Stimulated activated CD8-positive, alpha-beta memory T cell treated with anti-CD3 and anti-CD28 coated beads, Interleukin-15, amount 100 ng/mL, for 48 hours (primary cell): ENCODE measurements at places on chromosomes 11 and 22.
A peak's percentile ranks its signal among the peaks of the same experiment; 100 is the strongest.

GRCh38 chr11:12222055-12222792, 111.8 kb downstream of the MICAL2 start:
- DNase-seq = no peak

- DNase-seq = no peak
Measured at GRCh38 chr11:58999291-58999680, 60.0 kb downstream of the GLYATL1 start.

- no peak for DNase-seq
Measured at GRCh38 chr11:102497061-102497460, 33.5 kb downstream of the MMP7 start.

- no peak for DNase-seq
Measured at GRCh38 chr11:129323896-129324502, 51.6 kb upstream of the BARX2 start.

DNA sequence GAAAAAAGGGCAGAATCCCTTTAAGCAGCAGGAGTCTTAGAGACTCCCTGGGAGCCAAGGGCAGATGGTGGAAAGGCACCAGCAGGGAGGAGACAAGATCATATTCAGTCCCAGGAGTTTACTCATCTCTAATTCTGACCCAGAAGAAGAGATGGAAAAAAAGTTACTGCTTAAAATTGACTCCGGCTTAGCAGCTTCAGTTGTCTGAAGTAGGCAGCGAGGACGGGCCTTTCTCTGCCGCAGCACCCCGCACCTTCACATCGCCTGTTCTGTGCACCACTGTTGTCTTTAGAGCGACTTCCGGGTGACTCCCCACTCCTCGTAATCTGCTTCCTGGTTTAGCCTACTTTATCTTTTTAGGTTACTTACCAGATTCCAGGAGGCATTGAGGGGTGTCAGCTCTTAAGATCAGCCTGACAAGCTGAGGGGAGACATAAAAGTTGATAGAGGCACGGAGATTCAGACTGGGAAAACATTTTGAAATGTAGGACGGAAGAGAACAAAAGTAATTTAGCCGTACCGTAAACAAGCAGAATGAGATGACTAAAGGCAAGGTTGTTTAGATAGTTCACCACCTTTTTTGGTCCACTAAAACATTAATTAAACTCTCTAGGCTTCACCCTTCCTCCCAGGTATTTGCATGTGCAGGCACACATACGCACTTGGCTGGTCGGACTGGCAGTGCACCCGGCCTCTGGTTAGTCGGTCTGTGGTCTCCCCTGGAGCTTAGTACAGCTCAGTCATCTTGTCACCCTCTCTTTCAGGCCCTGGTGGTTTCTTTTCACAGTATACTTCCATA, 74.3 kb downstream of the CECR2 start:
- no peak for DNase-seq

DNA sequence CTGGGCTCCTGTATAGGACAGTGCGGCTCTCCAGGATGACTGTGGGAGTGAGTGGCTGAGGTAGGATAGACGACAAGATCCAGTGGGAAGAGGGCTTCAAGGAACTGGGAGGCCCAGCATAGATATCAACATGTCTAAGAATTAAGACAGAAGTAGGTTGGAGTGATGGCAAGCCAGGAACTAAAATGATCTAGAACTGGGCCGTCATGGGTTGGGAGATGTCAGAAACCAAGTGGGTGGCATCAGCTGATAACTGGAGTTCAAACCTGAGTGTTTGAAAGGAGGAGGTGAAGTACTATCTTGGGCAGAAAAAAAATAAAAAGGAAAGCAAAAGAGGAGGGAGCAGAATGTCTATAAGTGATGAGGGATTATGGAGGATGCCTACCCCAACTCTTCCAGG, 7.1 kb upstream of the MEN1 start:
- DNase-seq = no peak

DNA sequence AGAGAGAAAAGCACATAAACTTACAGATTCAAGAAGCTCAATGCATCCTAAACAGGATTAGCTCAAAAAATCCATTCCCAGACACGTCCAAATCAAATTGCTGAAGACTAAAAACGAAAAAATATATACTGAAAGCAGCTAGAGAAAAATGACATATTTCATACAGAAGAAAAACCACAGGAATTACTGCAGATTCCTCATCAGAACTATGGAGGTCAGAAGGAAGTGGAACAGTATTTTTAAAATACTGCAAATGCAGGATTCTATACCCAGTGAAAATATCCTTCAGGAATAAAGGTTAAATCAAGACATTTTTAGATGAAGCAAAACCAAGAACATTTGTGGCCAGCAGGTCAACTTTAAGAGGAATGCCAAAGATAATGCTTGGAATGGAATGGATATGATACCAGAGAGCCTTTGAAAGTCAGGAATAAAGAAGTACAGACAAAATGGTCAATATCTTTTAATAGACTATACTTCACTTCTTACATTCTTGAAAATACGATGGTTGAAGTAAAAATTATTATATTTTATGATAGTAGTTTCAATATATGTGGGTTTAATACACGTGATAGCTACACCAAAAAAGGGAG, 352.9 kb downstream of the CTTN start:
- DNase-seq = no peak

- DNase-seq = no peak
Measured at GRCh38 chr11:28767574-28767973, 659.4 kb downstream of the METTL15 start.

DNA sequence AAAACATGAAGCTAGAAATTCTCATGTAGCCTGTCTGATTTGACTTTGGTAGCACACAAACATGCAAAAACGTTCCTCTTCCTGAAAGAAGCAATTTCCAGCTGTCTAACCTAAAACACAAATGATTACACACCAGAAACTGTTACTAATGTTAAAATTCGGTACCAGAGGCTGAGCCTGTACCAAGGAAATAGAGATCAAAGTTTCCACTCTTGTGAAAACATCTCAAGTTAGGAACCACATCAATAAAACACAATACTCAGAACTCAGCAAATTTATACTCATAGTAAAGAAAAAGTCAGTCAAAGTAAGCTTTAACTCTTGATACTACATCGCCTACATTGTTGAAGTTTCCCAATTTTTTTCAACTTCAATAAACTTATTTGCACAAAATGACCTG, 107.8 kb downstream of the FCHSD2 start:
- DNase-seq = no peak

DNA sequence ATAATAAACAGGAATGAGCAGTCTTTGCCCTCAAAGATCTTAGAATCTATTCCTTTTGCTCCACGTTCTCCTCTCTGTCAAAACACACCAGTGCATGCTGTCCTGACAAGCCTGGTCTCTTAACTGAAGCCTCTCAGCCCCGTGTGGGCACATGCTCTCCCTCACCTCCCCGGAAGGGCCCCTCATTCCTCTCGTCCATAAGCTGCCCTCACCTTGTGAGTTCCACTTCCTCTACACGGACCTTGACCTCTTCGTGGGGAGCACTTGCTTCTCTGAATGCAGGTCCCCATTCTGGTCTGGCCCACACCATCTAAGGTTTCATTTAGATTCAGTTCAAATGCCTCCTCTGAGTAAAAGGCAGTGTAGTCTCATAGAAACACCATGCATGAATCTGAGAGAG, 412.3 kb upstream of the SYN3 start:
- DNase-seq = no peak

DNA sequence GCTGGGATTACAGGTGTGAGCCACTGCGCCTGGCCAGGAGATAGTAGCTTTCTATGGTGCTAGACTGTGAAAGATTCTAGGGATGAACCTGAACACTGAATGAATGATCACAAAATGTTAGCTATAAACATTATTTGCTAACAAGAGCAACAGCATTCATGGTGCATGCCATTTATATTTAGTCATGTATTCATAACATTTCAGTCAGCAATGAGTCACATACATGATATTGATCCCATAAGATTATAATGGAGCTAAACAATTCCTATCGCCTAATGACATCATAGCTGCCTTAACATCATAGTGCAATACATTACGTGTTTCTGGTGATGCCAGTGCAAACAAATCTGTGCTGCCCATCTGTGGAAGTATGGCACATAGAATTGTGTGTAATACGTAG, 164.1 kb downstream of the ARHGAP42 start:
- no peak for DNase-seq

DNA sequence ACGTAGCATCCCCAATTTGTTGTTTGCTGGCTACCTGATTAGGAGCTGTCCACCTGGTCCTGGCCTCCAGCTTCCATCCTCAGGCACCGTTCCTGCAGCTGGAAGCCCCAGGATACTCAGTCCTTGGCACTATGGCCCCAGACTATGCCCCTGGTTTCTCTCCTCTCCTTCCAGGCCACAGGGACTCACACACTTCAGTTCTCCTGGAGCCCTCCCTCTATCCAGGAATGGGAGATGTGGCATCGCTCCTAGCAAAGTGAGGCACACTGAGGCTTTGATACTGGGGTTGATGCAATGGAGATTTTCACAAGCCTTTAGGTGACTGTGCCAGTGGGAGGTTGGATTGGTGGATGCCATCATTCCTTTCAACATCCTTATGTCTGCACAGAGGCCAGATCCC, 142.8 kb upstream of the B3GAT1 start:
- DNase-seq = no peak

- DNase-seq = no peak
Measured at GRCh38 chr11:67500831-67501715, 4.1 kb downstream of the PITPNM1 start.

DNA sequence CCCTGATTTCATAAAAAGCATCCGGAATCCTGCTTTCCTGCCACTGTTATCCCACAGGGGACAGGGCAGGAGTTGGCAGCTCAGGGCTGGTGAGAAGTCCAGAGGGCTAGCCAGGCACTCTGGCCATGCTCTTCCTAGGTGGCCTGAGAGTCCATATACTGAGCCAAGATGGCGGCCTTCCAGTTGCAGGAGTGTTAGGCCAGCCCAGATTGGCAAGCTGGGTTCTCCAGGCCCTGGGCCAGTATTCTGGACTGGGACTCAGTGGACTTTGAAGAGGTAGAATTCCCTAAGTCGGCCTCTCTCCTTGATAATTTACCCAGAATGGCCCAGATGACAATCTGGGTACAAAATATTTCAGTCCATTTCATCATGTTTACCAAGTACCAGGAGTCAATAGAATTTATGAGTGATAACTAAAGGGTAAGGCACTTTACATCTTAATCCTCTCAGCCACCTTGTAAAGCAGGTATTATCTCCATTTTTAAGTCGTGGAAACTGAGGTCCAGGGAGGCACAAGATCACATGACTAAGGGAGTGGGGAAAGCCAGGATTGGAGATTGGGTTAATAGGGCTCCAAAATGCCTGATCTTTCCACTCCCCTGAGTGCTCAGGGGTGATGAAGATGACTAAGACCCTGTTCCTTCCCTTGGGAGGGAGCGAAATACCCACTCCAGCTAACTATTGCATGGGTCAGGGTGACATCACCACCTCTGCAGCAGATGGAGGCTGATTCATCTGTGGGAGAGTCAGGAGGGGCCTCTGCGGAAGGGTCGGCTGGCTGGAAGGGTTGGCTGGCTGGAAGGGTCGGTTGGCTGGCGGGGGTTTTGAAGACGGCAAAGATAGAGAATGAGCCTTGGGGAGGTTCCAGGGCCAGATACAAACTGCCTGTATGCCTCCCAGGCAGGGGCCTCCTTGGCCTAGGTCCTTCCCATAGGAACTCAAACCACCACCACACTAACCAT, 1.2 kb upstream of the MICALL1 start:
- DNase-seq = peak; percentile 21

- DNase-seq = no peak
Measured at GRCh38 chr11:121721961-121722360, 269.2 kb upstream of the SORL1-AS1 start.

DNA sequence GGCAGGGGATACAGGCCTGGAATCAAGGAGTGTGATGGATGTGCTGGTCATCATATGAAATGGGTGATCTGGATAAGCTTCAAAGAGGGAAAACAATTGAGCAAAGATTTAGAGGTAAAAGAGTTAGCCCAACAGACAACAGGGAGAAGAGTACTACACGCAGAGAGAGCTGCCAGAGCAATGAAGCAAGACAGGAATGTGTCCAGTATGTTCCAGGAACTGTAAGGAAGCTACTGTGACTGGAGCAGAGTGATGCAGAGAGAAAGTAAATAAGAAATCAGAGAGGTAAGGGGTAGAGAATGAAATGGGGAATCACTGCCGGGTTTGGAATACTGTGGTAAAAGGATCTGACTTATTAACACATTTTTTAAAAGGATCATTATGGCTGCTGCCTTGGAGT, 255.1 kb downstream of the DCDC1 start:
- DNase-seq = no peak

DNA sequence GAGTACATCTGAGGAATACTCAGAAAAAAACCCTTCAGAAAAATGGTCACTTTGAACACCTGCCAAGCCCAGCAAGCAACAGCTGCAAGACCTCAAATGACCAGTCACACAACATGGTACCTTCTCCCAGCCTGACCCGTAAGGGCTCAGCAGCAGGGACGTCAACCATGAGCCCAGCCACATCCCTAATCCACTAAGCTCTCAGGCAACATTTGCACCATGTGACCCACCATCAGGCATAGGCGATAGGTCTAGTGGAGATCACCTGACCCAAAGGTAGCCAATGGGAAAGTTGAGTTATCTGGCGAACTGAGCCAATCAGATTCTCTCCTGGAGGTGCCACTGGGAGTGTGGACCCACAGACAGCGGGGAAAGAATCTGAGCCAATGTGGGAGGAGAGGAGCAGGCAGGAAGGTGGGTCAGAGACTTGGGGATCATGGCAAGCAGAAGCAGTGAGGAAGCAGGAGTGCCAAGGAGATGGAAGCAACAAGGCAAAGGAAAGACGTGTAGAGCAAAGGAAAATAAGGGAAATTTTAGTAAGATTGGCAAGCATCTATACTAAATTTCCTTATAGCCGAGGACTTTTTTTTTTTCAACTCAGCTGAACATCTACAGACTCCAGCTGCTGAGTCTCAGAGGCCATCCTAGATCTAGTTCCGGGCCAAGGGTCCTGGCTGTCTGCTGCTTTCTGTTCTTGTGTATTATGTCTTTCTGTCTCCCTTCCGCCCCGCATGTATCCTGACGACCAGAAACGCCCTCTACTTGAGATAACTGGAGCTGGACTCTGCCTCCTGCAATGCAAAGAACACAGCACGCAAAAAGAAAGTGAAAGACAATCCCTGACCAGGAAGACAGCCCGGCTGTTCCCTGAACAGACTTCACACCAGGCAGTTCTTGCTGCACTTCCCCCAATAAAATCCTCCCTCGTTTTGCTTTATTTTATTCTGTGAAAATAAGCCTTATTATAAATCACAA, 11.0 kb upstream of the PLAAT2 start:
- DNase-seq = no peak

DNA sequence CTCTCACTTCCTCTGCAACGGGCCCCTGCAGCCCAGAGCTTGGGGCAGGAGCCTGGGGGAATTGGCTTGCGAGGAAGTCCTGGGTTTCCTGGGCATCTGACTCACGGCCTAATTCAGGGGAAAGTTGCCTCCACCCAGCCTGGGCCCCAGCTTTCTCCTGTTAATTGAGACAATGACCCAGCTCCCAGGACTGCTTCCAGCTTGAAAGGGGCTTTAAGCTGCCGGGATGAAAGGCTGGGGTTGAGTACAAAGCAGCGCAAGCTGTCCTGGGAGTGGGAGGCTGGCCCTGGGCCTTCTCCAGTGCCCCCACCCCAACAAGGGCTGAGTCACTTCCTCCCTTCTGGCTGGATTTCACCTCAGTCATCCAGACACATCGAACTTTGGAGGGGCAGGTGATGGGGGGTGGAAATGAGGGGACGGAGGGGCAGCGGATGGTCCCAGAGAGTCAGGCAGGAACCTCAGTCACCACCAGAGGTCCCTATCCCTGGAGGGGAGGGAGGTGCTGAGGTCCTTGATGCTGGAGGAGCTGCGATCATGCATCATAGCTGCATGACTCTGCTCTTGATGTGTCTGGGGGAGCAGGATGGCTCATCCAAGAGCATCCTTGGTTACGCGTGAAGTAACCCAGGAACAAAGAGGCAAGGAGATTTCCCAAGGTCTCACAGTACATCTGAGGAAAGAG, 30.1 kb upstream of the OAF start:
- DNase-seq = no peak

GRCh38 chr11:123577081-123577598, 77.3 kb downstream of the SCN3B start:
- DNase-seq = peak; percentile 31
